ENCODE measurements at places on chromosomes 13 and 19. TPM values are rescaled to one million over a fixed set of nuclear protein-coding genes. Genes with fewer than 3 reads are reported as not detected.

DNA sequence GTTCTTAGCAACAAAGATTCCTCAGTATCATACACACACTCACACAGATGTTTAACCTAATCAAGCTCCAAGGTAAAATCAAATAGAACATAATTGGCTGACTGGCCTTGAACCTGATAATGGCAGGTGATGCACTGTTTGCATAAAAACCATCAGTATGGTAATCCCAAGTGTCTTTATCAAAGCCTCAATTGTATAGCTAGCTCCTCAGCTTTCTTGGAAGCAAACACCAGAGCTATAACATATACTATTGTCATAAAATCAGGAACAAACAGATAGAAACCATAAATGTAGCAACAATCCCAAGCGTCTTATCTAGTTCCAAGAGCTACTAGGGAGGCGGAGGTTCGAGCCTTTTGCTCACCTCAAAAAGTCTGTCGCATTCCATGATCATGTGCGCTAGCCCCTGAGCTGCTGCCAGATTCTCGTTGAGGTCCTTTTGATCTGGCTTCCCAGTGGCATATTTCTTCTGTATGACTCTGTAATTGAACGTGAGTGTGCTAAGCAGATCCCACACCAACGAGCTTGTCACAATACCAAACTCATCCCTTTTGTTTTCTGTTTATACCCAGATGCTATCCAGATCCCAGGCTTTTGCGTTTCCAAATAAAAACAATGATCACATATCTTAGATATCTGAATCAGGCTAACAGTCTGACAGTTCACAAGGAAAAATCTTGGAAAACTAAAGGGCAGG lies 95.3 kb downstream of the KL start:
- DNase-seq = no peak

GRCh38 chr13:77415253-77416071 lies 88.6 kb upstream of the MYCBP2 start:
- no peak for DNase-seq

DNA sequence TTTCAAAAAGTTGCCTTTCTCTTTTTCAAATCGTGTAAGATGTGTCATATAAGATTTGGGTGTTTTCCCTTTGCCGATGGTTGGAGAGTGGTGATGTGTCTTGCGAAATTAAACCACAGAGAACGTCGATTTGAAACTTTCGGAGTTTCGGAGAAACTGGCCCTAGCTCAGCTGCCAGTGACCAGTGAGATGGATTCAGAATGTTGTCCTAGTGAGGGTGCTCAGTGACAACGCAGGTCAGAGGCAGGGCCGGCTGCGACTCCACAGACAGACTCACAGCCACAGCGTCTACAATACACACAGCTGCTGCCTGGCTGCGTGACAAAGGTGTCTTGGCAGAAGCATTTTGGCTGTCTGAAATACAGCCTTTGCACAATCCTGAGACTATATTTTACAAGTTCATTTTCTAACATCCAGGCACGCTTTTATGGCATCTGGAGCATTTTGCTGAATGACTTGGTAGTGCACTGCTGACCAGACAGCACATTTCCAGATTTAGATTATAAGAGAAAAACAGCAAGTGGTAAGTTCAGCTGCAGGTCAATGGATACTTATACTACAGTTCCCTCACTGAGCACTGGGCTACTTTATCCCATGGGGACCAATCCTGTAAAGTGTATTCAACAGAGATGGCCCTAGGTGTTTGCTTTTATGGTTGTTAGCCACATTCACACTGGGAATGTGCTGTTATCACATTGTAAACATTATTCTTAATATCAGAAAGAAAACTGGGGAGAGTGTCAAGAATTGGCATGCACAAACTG lies 207.5 kb downstream of the KCNRG start:
- DNase-seq = no peak

DNA sequence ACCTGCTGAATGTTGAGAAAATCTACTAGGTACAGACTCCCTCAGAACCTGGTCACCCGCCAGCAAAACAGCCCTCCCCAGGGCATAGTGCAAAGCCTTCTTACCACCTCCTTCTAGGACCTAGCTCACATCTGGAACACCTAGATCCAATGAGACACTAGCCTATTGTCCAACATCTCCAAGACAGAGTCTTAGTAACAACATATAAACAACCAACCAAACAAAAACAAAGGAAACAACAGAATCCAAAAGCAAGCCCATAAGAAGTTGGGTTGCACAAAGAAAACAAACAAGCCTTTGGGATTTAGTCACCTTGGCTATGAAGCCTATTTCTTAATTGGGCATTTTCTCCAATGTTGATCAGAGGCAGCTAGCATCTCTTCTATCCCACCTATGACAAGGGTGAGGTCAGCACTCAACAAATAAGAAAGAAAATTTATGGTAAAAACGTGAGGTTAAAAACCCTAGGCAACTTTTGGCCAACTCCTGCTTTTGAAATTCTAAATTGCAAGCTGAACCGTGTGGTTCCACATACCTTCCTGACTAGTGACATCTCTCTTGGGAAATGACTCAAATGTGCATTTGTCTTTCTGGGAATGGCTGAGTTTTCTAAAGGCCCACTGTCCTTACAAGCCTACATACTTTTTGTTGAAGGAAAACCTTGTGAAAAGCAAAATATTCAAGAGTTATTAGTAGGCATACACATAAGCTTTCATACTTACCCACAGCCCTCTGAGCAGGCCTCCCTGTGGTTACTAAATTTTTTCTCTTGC lies 66.7 kb downstream of the FAM216B start:
- no peak for DNase-seq

- DNase-seq = peak; percentile 58
These were observed 68.7 kb downstream of the ZAR1L start for GRCh38 chr13:32246468-32246867.

- no peak for DNase-seq
These were observed 232.5 kb downstream of the SLC7A1 start for GRCh38 chr13:29362849-29363604.

GRCh38 chr19:10601999-10602329 lies 14.9 kb upstream of the AP1M2 start:
- no peak for DNase-seq

GRCh38 chr19:28468701-28469459 lies 744.1 kb downstream of the UQCRFS1 start:
- no peak for DNase-seq

- DNase-seq = no peak
These were observed 42.4 kb upstream of the USE1 start for GRCh38 chr19:17172624-17173345.

GRCh38 chr19:48735031-48735615 lies 5.3 kb downstream of the RASIP1 start:
- peak; percentile 32 for DNase-seq

DNA sequence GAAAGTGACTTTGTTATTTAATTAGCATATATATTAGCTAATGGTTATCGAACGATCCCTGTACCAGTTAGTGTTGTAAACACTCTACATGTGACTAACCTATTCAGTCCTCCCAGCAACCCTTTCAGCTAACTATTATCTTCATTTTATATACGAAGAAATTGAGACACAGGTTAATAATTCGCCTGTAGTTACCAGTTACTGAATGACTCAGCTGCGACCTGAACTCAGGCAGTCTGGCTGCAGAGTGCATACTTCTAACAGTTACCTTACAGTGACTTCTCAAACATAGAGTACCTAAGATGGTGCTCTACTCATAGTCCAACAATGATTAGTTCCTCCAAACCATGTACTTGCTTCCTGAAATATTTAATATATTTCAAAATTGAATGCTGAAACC lies 117.7 kb downstream of the FNDC3A start:
- DNase-seq = no peak

- no peak for DNase-seq
These were observed 4.9 kb downstream of the SUGP1 start for GRCh38 chr19:19315444-19315843.

DNA sequence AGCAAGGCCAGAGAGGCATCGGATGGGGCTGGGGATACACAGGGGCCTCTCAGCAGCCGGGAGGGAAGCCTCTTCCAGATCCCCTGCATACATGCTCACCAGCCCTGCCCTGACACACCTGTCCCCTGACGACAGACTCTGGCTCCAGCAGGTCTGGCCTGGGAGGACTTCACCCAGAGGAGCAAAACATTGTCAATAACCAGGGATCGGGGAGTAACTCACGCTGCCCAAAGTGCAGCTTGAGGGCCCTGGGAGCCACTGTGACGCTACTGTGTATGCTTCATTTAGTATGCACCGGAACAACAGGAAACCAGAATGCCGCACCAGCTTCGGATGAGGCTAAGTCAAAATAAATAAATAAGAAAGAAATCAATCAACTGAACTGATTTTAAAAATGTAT lies 12.4 kb upstream of the CD22 start:
- no peak for DNase-seq

DNA sequence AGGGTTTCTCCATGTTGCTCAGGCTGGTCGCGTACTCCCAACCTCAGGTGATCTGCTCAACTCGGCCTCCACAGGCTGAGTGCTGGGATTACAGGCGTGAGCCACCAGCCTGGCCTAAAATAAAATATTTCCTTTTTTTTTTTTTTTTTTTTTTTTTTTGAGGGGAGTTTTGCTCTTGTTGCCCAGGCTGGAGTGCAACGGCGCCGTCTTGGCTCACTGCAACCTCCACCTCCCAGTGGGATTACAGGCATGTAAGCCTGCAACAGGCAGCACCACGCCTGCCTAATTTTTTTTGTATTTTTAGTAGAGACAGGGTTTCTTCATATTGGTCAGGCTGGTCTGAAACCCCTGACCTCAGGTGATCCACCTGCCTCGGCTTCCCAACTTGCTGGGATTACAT lies 4.9 kb downstream of the ZNF506 start:
- DNase-seq = no peak

GRCh38 chr13:39692660-39693438 lies 37.4 kb downstream of the COG6 start:
- DNase-seq = no peak

DNA sequence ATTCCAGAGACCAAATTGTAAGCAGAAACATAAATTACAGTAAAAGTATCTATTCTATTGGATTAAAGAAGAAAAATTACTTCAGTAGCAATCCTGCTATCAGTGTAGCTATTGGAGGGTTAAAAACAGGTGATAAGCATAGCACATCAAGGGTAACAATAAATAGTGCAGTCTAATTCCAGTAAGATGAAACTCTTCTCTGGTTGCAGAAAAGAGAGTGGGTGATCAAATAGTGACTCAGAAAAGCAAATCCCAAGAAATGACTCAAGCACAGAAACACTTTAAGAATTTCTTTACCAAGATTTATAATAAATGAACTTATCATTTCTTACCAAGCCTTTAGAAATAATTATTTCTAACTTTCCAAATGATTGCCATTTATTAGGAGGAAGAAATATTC lies 135.7 kb downstream of the LMO7 start:
- no peak for DNase-seq

DNA sequence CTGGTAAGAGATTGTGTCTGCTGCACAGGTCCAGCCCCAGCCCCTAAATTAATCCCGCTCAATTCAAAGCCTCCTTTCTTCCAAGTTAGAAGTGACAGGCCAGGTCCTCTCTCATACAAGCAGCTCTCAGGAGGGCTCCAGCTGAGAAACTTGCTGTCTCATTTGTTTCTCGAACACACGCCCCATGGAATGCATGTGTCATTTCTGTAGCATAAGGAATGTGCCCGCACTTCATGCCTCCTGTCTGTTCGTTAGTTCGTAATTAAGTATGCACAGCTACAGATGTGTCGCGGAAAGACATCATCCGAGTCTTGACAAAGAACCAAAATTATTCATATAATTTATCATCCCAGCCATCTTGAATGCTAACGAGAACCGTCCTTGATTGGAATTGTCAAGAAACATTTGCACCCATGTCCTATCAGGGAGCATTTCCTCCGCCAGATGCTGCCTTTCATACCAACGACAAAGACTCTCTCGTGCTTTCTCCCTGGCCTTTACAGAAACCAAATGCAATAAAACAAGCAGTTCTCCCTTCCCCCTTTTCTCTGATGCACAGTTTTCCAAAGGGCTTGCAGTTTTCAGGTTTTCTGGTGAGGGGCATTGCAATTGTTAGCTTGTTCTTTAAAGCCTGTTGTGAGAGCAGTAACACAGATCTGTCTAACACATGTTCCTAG lies 133.5 kb downstream of the UQCRFS1 start:
- no peak for DNase-seq

DNA sequence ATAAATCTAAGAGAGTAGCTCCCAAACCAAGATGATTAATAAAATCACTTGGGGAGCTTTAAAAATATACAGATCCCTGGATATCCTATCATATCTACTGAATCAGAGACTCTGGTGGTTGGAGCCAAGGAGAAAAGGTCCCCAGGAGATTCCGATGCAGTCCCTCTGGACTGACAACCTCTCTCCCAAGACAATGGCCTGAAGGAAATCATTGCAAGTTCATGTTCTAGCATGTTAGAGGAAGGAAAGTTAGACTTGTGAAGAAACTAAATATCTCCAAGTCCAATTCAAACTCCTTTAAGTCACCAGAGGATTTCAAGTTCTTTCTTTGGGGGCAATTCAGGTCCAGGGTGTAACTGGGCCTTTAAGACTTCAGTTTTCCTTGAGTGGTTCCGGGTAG lies 84.7 kb upstream of the MEDAG start:
- no peak for DNase-seq

- DNase-seq = no peak
These were observed 36.2 kb upstream of the LPAR6 start for GRCh38 chr13:48448959-48449614.

DNA sequence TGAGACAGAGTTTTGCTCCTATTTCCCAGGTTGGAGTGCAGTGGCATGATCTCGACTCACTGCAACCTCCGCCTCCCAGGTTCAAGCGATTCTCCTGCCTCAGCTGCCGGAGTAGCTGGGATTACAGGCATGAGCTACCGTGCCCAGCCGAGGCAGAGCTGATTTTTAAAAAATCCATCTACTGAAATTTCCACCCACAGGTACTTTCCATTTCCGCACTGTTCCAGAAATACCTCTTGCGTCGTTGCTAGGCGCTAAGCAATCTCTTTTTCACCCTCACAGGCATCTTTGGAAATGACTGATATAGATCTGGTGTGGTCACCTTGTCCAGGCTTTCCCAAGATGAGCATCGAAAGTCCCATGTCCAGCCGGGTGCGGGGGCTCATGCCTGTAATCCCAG lies 9.4 kb downstream of the TMEM38A start:
- no peak for DNase-seq

The TRPM4 gene
- polyA plus RNA-seq = 31.2 TPM

The ZNF90 gene
- polyA plus RNA-seq = 0.17 TPM

The ERICH4 gene
- polyA plus RNA-seq = not detected

The TEKTIP1 gene
- not detected for polyA plus RNA-seq

The TRIP10 gene
- 8.7 TPM for polyA plus RNA-seq

The TTC9B gene
- 0.14 TPM for polyA plus RNA-seq

The CLEC4G gene
- 69.0 TPM for polyA plus RNA-seq

The ZNF728 gene
- polyA plus RNA-seq = 0.05 TPM

The ZNF175 gene
- 1.1 TPM for polyA plus RNA-seq

The SMIM24 gene
- polyA plus RNA-seq = 2.7 TPM

The TINCR gene
- 0.08 TPM for polyA plus RNA-seq
